ENCODE measurements at places on chromosomes 12 and 14.

DNA sequence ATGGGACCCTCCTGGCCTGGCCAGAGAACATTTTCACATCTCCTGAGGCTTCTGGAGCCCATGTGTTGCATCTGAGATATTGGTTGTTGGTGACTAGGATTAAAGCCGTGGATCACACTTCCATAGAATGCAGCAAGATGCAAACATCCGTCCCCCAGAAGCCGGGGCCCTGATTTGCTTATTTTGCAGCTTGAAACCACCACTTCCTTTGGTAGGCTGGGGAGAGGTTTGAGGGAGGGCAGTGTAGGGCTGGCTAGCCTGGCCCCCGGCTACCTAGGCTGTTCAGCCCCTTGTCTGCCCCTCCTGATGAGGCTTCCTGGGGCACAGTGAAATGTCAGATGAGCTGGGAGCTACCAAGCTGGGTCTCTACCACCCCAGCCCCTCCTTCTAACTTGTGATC is 209.7 kb upstream of the PWP1 start:
- DNase-seq: no peak

DNA sequence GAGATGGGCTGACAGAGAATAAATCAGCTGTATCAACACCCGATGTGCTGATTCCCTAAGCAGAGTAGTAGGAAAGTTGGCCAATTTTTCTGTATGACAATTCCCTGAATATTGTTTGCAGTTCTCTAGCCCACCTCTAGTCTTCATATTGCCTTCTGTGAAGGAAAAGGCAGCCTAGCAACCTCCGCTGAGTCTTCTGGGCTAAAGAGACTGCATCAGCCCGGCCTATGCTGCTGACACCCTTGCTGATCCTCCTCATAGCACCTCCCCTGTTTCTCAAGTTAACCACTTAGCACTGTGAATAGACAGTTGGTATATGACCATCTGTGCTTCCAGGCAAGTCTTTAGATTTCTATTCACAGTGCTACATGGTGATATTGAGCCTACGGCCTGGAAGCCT is 161.1 kb upstream of the EGLN3 start:
- DNase-seq: no peak

- DNase-seq: no peak
These were observed 224.2 kb upstream of the EEA1 start for GRCh38 chr12:93153321-93153720.

GRCh38 chr12:120734210-120734609 is 8.6 kb downstream of the ACADS start:
- no peak for DNase-seq

DNA sequence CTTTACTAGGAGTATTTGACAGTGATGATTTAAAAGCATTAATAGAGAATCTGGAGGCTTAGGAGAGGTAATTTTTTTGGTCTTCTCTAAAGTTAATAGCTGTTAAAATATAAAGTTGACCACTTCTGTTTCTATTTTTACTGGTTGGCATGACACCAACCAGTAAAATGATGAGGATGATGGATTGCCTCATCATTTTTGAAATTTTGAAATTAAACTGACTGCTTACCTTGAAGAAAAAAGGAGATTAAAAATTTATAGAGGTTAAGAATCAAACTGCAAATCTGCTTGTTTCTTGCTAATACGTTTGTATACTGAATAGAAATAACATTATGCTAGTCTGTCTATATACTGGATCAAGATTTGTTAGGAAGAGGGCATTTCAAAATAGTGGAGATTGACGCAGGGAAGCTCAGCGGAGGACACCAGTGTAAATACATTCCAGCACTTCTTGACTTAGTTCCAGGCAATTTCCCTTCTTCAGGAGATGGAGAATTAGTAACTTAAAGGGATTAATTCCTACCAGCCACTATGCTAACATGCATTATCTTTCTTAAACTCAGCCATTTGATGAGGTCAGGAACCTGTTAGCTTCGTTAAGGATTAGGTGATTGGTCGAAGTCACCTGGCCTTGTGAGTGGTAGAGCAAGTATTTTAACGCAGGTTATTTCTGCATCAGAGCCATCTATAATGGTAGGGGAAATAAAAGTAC is 3.6 kb downstream of the EID3 start:
- DNase-seq: no peak

GRCh38 chr12:97097734-97098133 is 190.7 kb downstream of the NEDD1 start:
- no peak for DNase-seq

- no peak for DNase-seq
These were observed 15.4 kb downstream of the APAF1 start for GRCh38 chr12:98660521-98660920.

DNA sequence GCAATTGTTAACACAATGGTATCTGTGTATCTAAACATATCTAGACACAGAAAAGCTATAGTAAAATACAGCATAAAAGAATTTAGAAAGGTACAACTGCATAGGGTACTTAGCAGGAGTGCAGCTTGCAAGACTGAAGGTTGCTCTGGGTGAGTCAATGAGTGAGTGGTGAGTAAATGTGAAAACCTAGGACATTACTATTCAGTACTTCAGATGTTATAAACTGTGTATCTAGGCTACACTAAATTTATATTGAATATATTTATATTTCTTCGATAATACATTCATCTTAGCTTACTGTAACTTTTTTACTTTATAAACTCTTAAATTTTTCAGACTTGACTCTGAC is 409.0 kb upstream of the DCN start:
- DNase-seq: no peak

DNA sequence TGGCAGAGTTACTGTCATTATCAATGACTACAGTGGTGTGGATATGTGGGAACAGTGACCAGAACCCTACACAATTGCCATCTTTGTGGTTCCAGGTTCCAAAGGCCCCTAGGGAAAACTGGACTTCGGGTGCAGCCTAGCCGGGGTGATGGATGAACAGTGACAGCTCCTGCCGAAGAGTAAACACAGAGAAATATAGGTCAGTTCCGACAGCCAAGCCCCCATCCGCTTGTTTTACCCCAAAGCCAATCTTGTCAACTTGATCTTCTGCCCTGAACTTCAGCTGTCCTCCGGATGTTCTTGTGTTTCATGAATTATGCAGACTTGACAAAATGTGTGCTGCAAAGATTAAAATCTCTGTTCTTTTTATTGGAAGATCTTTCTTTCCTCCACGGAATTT is 200.4 kb upstream of the SRRM4 start:
- no peak for DNase-seq

DNA sequence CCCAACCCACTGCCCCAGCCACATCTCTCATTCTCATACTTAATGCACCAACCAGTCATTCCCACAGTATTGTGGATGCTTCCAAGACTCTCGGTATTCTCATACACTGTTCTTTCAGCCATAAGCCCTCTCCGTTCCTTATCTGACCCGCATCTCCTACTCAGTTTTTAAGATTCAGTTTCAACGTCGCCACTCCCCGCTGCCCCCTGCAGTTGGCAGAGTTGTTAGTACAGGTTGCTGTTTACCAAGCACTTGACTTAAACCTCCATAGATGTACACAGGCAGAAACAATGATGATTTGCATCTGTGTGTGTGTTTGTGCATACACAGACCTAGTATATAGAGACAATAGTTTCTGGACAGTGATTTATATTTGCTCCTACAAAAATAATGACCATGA is 40.2 kb downstream of the PAH start:
- no peak for DNase-seq

DNA sequence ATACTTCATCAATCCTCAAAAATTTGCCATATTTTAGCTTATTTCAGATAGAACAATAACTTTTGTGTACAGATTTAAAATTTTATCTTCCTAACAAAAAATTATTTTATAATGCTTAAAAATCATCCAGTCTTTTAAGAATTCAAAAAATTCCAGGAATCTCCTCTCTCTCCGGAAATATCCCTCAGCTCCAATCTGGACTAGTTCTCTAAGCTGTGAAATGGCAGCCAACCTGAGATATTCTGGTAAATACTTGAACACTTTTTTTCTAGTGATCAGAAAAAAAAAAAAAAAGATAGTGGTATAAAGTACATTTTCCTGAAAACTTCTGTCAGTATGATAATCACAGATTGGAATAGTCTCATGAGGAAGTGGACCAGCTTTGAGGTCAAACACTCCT is 57.6 kb downstream of the SSPN start:
- DNase-seq: no peak

- no peak for DNase-seq
These were observed 30.4 kb upstream of the GNPNAT1 start for GRCh38 chr14:52821805-52822250.

DNA sequence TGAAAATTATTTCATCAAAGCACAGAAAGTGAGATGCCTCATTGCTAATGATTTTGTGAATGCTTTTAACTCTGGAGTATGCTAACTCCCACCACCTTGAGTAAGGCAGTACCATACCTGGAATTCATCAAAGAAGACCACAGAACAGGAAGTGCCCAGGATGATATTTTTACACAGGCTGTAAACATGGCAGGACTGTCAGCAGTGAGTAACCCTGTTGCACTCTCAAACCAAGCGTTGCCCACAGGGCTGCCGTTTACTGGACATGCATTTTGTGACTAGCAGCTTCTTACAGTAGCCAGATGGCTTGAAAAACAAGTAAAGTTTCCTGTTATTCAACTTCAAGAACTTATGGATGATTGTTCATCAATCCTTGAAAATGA is 42.4 kb downstream of the RALGAPA1 start:
- no peak for DNase-seq

DNA sequence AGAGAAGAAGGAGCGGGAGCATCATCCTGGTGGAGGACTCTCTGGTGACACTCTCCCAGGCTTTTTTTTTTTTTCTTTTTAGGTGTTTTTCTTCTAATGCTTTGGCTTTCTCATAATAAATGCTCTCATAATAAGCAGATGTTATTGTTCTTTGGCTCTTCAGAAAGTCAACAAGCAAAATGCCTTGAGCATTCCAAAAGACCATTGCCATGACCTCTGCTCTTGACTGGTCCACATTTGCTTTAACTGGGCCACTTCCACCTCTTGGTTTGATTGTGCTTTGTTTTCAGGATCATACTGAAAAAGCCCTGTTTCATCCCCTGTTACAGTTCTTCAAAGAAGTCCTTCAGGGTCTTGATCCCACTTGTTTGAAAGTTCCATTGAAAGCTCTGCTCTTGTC is 36.9 kb downstream of the CRACR2A start:
- DNase-seq: no peak

- DNase-seq: no peak
These were observed 7.2 kb upstream of the SELPLG start for GRCh38 chr12:108640802-108641445.

- DNase-seq: no peak
These were observed 11.7 kb upstream of the SLC17A8 start for GRCh38 chr12:100345020-100345767.

DNA sequence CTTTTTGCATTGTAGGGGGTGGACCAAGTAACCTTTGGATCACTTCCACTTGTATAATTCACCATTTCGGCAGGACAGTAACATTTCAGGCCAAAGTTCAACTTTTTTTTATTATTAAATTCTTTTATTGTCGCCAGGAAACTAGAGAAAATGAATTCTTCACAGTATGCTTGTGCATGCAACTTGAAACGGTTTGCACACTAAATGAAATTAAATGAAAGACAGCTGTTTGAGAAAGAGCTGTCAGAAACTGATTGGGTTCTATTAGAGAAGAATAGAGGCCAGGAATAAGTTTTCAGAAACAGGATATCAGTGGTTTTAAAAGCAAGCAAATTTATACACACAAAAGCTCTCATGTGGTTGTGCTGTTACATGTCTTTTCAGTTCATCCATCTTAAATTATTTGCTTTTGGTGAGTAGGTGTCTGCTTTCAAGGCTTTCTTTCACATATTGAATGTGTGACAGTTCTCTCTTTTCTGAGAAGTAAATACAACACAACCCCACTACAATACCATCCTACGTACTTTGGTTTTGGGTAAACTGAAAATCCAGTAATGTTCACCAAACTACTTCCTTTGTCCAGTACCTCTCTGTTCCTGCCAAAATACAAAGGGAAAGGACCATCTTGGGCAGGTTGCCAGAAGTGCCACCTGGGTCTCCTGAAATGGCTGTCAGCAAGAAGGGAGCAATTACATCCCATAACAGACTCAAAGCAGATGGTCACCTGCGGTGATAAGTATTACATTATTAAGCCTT is 291.7 kb downstream of the RAD51B start:
- DNase-seq: no peak

DNA sequence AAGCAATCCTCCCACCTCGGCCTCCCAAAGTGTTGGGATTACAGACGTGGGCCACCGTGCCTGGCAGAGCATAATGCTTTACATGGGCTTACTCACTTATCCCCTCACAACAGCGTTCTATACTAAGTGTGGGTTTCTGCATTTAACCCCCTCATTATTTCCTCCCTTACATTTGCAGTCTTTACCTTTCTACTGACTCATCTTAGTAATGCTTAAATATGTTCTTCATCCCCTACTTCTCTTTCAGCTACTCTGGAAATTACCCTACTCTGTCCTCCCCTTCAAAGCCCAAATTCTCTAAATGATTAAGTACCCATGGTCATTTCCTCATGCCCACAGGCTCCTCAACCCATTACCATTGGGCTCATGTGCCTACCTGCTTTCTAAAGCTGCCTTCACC is 40.7 kb downstream of the NKX2-1 start:
- DNase-seq: no peak

- DNase-seq: no peak
These were observed 52.4 kb upstream of the FICD start for GRCh38 chr12:108462686-108463085.

- no peak for DNase-seq
These were observed 2.6 kb upstream of the CAPRIN2 start for GRCh38 chr12:30757316-30757715.

- DNase-seq: no peak
These were observed 85.8 kb upstream of the BCAT1 start for GRCh38 chr12:25034676-25035075.

DNA sequence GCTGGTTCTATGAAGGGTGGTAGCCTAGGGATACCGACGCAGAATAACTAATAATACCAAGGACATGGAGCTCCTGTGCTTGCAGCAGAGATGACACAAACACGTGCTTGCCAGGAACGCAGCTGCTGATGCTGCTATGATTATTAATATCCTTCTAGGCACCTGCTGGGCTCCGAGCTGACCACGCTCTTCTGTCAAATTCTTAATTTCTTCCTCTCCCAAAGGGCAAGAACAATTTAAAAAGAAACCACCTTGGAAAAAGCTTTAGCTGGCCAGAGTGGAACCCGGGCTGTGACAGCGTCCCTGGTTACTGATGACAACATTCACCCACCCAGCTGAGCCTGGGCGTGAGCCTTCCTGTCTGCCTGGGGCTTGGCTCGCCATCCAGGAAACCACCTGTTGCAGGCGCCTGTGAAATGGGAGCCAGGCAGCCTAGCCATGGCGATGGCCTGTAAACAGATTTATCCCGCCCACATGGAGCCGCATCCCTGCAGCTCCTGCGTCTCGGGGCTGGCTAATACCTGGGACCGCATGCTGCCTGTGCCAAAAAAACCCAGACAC is 28.8 kb downstream of the CLMN start:
- DNase-seq: peak; percentile 4

- DNase-seq: no peak
These were observed 88.4 kb downstream of the TMCC3 start for GRCh38 chr12:94561943-94562411.

- no peak for DNase-seq
These were observed 144.8 kb upstream of the PTPRQ start for GRCh38 chr12:80299219-80299618.

GRCh38 chr12:122726080-122726558 is 4.5 kb downstream of the HCAR1 start:
- peak; percentile 68 for DNase-seq

Data from inflammatory macrophage (primary cell).